ENCODE measurements at places on chromosomes 3 and 15.

GRCh38 chr3:56190771-56191305 lies 277.4 kb downstream of the ERC2 start:
- DNase-seq: no peak

- DNase-seq: no peak
Measured at GRCh38 chr15:92384381-92384780, 9.3 kb upstream of the ST8SIA2 start.

DNA sequence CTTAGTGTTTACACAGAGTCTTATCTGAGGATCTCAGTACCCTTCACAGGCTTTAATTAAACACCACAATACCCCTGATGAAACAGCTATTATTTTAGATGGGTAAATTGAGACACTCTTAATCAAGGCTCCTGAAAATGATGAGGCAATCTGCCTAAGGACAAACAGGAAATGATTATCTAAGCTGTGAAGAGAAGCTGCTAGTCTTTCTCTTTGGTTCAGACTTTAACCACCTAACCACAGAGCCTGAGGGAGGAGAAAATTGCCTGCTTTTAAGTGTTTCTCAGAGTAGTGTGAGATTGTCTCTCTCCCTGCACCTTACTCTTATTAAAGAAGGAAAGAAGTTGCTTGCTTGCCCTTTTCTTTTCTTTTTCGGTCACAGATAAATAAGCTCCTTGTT lies 364.3 kb upstream of the ADAMTS9 start:
- no peak for DNase-seq

GRCh38 chr15:81069356-81069755 lies 64.7 kb upstream of the CFAP161 start:
- DNase-seq: no peak

GRCh38 chr15:38378161-38378560 lies 75.8 kb upstream of the FAM98B start:
- DNase-seq: no peak

- DNase-seq: no peak
Measured at GRCh38 chr3:12974334-12974733, 98.9 kb downstream of the IQSEC1 start.

GRCh38 chr3:118955914-118956556 lies 78.6 kb downstream of the IGSF11 start:
- DNase-seq: no peak

GRCh38 chr3:53016236-53016635 lies 29.6 kb downstream of the SFMBT1 start:
- no peak for DNase-seq

DNA sequence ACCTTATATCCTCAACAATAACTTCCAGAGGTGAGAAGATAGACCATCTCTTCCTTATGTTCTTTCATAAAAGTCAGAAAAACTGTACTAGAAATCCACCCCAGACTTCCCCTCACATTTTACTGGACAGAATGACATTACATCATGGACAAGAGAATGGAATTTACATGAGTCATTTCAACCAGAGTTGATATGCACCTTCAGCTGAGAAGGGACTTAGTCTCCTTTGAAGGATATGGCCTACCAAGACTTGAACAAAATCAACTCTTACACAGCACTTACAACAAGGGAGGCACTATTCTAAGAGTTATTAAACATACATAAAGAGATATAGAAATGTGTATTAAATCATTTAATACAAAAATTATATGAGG lies 380.0 kb upstream of the DPH6 start:
- DNase-seq: peak; percentile 33

GRCh38 chr3:122560680-122561079 lies 3.4 kb downstream of the PARP9 start:
- DNase-seq: peak; percentile 79

DNA sequence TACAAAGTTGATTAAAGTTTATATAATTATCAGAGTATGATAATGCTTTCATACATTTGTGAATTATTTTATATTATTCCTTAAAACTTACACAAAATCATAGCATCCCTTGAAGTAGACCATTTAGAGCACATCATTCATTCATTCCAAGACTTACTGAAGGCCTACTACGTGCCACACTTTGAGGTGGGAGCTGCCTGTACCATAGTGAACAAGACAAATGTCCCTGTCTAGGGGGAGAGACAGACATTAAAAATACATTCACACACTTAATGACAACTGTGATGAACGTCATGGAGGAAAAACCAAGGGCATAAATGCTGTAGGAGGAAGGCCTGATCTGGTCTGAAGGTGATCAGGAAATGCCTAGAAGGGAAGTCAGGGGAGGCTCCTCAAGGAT lies 12.1 kb downstream of the MCCC1 start:
- DNase-seq: no peak

DNA sequence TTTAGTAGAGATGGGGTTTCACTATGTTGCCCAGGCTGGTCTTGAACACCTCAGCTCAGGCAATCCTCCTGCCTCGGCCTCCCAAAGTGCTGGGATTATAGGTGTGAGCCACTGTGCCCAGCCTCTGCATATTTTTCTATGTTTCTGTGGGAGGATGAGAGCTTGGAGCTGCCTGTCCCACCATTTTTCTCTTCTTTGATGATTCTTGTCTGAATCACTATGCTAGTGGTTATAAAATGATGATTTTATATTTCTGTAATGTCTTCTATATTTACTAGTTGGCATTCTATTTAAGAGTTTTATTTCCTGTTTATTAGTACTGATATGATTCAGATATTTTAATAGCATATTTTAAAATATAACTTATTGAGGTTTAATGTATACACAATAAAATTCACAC lies 69.7 kb downstream of the CHCHD6 start:
- DNase-seq: no peak

- no peak for DNase-seq
Measured at GRCh38 chr15:100121285-100121684, 220.5 kb downstream of the ADAMTS17 start.

DNA sequence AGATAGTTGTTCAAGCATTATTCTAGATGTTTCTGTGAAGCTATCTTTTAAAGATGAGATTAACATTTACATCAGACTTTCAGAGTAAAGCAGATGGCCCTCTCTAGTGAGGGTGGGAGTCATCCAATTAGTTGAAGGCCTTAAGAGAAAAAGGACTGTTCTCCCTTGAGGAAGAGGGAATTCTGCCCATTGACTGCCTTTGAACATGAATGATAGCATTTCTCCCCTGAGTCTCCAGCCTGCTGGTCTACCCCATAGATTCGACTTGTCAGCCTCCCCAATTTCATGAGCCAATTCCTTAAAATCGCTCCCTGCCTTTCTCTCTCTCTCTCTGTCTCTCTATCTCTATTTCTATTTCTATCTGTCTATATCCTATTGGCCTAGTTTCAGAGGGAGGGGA lies 115.5 kb downstream of the EBLN2 start:
- DNase-seq: no peak

DNA sequence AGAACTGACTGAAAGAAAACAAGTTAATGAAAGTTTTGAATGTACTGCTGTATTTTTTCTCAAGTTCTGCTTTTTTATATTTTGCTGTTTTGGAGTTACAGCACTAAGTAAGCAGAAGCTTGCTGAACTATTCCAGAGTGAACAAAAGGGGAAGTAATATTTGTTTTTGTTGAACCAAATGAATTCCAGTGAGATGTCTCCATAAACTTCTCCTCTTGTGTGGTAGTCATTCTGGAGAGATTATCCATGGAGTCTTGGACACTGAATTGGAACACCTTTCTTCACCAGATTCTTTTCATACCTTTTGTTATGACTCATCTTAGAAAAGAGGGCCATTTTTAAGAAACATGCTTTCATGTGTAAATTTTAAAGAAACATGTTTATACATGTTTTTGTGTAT lies 8.8 kb downstream of the ANKUB1 start:
- DNase-seq: peak; percentile 63

Data from trophoblast cell (in vitro differentiated cells and primary cell).